ENCODE measurements at places on chromosomes 6 and 20.

DNA sequence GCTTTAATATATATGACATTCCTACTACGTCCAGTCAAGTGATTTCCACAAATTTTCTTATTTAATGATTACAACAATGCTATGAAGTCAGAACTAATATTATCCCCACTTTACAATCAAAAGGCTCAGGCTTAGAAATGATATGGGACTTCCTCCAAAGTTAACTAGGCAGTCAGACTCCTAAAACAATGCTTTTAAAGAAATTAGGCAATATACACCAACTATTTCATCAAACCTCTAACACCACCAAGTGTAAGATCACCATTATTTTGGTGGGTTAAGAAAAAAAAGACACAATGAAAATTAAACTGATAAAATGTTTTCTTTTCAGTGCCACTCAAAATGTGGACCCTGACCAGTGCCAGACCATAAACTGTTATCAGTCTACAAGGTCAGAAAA lies 256.1 kb upstream of the RUNX2 start:
- no peak for DNase-seq

DNA sequence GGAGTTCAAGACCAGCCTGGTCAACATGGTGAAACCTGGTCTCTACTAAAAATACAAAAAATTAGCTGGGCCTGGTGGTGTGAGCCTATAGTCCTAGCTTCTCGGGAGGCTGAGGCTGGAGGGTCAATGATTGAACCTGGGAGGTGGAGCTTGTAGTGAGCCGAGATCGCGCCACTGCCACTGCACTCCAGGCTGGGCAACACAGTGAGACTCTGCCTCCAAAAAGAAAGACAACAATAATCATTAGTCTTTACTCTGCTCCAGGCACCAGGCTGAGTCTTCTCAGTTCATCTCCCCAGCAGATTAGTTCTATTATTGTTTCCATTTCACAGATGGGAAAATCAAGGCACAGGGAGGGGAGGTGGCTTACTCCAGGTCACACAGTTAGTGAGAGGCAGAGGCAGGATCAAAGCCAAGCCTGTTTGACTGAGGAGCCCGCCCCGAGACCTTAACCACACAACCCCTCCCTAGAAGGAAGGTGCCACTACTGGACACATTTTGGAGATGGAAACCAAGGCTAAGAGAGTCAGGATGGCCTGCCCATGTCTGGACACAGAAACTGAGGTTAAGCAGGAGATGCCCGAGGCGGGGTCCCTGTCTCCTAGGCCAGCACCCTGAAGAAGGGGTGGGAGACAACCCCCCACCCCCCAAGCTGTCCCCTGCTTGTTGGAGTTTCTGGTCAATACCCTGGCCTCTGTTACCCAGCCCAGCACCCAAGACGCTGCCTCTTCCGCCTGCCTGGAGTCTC lies 75.8 kb downstream of the CEBPB start:
- DNase-seq = no peak

GRCh38 chr6:85580118-85580877 lies 13.4 kb downstream of the SNX14 start:
- no peak for DNase-seq

GRCh38 chr6:14743474-14744211 lies 502.2 kb upstream of the JARID2 start:
- DNase-seq = no peak

GRCh38 chr6:33018904-33019303 lies 9.5 kb upstream of the HLA-DOA start:
- DNase-seq = peak; percentile 91

DNA sequence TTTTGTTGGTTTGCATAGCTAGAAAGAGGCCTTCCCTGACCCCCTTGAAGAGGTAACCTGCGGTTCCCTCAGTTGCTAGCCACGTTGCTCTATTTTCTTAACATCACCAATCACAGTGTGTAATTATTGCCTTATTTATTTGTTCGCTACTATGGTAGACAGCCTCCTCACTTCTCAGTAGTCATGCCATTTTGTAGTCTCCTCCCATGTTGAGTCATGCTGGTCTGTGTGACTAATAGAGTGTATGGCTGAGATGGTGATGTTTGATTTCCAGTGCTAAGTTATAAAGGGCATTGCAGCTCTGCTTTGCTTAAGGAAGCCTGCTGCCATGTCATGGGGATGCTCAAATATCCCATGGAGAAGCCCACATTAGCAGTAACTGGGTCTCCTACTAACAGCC lies 236.6 kb upstream of the CHD6 start:
- no peak for DNase-seq

GRCh38 chr6:20340068-20340848 lies 61.4 kb upstream of the E2F3 start:
- DNase-seq = no peak

GRCh38 chr20:36311141-36311853 lies 5.2 kb downstream of the DLGAP4 start:
- DNase-seq = no peak

DNA sequence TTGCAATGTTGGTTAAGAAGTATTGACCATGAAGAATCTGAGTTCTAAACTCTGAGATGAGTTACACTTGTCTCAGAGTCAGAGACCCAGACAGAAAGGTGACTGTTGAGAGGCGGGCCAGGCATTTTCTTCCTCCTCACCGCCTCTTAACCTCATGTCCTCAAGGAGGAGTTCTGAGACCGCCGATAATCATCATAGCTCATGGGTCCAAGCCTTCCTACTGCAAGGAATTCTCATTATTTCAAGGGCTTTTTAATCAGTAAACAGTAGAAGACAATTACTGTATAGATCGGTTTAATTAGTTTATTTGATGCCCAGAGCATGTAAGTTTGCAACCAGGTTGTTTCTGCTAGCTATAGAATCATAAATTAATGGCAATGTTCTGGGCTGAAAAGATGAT lies 382.4 kb upstream of the MMS22L start:
- DNase-seq = no peak
